Stimulated activated CD8-positive, alpha-beta memory T cell treated with anti-CD3 and anti-CD28 coated beads, Interleukin-4, amount 100 ng/mL, for 1 hour (primary cell): ENCODE measurements at places on chromosomes 11 and 22.

DNA sequence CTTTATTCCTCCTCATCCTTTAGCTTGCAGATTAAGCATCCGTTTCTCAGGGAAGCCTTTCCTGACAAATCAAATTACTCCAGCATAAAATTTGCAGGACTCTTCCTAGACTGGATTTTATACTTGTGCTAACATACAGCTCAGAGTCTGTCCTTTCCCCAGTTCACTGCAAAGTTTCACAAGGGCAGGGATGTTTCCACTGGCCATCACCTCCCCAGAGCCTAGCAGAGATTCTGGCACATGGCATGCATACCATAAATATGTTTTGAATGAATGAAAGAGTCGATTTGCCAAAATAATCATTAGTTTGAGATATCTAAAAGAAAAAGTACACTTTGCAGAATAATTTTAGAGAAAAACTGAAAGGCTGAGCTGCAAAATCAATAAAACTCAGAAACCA is 10.6 kb downstream of the MSANTD4 start:
- DNase-seq, result no peak

GRCh38 chr22:37302674-37303555 is 20.6 kb downstream of the CYTH4 start:
- no peak for DNase-seq

DNA sequence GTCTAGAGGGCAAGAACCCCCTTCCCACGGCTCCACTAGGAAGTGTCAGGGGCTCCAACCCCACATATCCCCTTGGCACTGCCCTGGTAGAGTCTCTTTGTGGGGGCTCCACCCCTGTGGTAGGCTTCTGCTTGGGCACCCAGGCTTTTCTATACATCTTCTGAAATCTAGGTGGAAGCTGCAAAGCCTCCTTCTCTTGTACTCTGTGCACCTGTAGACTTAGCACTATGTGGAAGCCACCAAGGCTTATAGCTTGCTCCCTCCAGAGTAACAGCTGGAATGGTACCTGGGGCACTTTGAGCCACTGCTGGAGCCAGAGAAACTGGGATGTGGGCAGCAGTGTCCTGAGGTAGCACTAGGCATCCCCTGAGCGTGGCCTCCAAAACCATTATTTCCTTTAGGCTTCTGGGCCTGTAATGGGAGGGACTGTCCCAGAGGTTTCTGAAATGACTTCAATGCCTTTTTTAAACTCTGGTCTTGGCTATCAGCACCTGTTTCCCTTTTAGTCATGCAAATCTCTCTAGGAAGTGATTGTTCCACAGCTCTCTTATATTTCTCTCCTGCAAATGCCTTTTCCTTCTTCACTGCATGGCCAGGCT is 68.4 kb downstream of the TRAF6 start:
- no peak for DNase-seq

DNA sequence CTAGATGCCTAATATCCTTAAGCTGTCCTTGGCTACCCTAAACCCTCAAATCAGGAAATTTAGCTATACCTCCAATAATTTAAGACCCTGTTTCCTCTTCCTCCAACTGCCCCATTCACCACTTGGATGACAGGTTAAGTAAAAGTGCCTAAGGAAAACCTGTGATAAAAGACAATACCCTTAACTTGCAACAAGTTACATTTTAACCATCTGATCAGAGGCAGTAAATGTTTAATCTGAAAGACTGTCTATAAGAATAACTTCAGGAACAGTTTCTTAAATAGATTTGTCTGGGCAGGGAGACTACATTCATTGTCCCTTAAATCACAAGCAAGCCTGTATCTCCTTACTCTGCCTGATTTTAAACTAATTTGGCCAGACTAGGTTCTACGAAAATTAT is 129.1 kb downstream of the APOL5 start:
- DNase-seq, result no peak
